Activated naive CD4-positive, alpha-beta T cell treated with anti-CD3 and anti-CD28 coated beads, Interleukin-2, amount 50 U/mL, for 72 hours (primary cell): ENCODE measurements at places on chromosomes 1 and 21. TPM values are rescaled to one million over a fixed set of nuclear protein-coding genes. Genes with fewer than 3 reads are reported as not detected.

- DNase-seq, result no peak
Observed at GRCh38 chr1:154483941-154484803, 17.8 kb upstream of the TDRD10 start.

GRCh38 chr1:48678710-48679505 lies 97.8 kb downstream of the BEND5 start:
- no peak for DNase-seq

- DNase-seq, result no peak
Observed at GRCh38 chr1:245762396-245762910, 607.7 kb downstream of the KIF26B start.

DNA sequence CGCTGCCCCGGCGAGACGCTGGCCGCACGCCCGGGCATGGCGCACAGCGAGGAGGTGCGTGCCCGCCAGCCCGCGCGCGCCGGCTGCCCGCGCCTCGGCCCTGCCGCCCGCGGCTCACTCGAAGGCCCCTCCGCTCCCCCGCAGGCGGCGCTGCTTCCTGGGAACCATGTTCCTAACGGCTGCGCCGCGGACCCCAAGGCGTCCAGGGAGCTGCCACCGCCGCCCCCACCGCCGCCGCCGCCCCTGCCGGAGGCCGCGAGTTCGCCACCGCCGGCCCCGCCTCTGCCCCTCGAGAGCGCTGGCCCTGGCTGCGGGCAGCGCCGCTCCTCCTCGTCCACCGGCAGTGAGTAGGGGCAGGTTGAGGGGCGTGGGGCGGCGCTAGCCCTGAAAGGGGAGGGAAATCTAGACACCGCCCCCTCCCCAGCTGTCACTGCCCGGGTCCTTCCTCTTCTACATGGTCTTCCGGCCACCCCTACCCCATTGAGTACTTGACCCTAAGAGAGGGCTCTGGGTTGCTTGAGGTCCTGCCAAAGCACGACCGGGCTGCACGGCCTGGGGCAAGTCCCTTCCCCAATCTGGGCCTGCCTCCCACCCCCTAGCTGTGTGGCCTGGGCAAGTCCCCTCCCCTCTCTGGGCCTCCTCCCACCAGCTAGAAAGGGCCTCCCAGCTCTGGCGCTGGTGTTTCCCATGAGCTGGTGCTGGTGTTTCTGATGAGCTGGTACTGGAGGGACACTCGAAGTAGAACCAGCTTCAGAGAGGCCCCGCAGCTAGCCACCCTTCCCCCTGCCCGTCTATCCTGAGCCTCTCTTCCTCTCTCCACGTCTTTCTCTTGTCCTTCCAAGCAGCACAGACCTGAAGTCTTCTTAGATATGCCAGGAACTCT lies 17.0 kb downstream of the TNFRSF25 start:
- no peak for DNase-seq

GRCh38 chr1:86063721-86064120 lies 92.9 kb downstream of the COL24A1 start:
- DNase-seq, result no peak

Gene AADACL3
- not detected for total RNA-seq

Gene NHLH1
- 0.68 TPM for total RNA-seq
